NCI-H774 (cell line): ENCODE measurements at places on chromosomes 4 and X.
A peak's percentile ranks its signal among the peaks of the same experiment; 100 is the strongest.

- DNase-seq: no peak
Measured at GRCh38 chr4:147102596-147102995, 156.9 kb upstream of the TTC29 start.

DNA sequence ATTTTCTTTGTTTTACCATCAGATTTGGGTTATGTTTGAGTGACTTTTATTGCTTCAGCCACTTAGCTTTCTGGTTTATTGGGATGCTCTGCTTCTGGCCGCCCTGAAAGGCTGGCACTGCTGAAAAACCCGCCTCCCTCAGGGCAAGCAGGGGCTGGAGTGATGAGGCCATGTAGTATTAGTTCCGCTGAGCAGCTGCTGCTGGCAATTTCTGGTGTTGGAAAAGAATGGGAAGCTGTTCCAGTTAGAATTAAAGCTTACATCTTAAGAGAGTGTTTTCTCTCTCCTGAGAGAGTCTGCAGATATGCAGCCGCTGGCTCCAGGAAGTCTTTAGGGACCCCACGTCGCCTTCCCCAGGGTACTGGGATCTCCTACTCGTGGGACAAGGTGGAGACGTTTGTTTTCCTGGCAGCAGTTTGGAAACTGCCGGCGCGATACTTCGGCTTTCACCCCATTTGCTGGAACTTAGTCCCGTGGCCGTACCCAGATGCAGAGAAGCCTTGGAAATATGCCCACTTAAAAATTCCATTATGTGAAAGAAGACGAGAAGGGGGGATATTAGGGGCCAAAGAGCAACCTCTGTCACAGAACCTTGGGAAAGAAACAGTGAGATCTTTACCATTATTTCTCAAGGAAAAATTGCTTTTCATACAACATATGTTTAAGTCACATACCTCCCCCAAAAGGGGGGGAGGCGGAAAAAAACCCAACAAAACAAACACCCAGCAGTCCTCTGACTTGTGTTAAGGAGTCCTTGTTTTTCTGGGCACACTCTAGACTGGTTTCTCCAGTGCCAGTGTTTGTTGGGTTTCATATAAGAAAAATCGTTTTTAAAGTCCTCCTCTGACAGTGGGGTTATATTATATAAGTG is 72.6 kb downstream of the TMEM131L start:
- no peak for DNase-seq

GRCh38 chr4:39464886-39465501 is 6.1 kb downstream of the LIAS start:
- DNase-seq: no peak

DNA sequence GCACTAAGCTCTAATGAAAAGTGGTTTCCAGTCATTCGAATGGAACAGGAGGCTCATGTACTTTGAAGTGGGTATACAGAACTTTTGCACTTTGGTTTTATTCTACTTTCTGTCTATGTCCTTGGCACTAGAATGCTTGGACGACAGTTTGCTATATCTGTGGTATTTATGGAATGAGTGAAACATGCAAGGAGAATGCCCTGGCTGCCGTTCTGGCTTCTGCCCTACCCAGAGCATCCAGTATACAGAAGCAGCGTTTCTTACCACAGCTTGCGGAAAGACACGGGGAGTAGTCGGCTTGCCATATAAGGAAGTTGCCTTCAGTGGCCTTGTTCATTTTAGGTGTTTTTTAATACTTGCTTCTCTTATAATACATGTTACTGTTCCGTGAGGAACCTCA is 98.0 kb downstream of the TBL1X start:
- no peak for DNase-seq

DNA sequence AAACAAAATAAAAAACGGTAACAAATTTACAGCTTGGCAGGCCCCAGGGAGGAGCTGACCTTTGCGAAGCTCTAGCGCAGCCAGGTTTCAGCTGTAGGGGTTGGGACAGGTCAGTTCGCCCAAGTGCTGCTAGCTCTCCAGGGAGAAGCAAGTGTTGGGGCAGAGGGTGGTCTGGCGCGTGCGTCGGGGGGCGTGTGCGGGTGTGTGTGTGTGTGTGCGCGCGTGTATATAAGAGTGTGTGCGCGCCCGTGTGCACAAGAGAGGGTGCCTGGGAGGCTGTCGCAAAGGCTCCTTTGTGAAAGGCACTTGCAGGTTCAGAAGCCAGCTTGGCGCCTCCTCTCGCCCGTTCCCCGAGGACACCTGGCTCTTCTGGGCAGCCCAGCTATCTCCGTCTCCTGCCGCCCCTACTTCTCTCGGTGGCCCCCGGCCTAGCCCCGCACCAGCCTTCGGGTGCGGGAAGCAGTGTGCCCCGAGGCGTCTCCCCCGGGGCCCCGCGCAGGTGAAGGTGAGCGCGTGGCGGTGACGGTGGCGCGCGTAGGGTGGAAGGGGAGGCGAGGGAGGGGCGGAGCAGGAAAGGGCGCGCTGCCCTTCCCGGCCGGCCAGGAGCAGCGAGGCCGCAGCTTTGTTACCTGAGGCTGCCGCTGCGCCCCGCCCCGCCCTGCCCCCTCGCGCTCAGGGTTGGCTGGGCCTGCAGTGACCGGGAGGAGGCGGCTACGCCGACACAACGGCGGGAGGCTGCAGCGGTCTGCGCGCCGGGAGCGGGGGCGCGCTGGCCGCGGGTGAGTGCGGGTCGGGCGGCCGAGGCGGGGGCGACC is at the start of gene FHDC1:
Gene FHDC1 (plus strand): TSS at position 693 of the 815 bp plus-strand sequence. CDS start 6,735 bp downstream, outside the sequence.
- DNase-seq: peak; percentile 50

- no peak for DNase-seq
Measured at GRCh38 chr4:35883108-35883507, 361.2 kb downstream of the ARAP2 start.
